Osteocyte (in vitro differentiated cells): ENCODE measurements at places on chromosomes 11 and 22. TPM values are rescaled to one million over a fixed set of nuclear protein-coding genes. Genes with fewer than 3 reads are reported as not detected.

SREBF2 gene
- 114 and 119 TPM in 2 replicates for total RNA-seq

TRPC6 gene
- total RNA-seq, result 40.7 and 43.8 TPM in 2 replicates

IGLL5 gene
- total RNA-seq, result not detected in 2 replicates

AKIP1 gene
- total RNA-seq, result 28.8 and 32.6 TPM in 2 replicates

LIN7C gene
- total RNA-seq, result 20.3 and 21.8 TPM in 2 replicates

KRTAP5-10 gene
- 0.30 and 0.31 TPM in 2 replicates for total RNA-seq

- no peaks in the 10 kb centered on the region for H3K4me1 ChIP-seq
- H3K36me3 ChIP-seq, result no peaks in the 10 kb centered on the region
- DNase-seq, result no peak
- no peak overlapping the region for H3K27ac ChIP-seq
- no peak overlapping the region for H3K4me3 ChIP-seq
Observed at GRCh38 chr22:49380828-49381114, 446.9 kb downstream of the BRD1 start.

- no peaks in the 10 kb centered on the region for H3K4me1 ChIP-seq
- peaks cover 8% of the 10 kb centered on the region for H3K27me3 ChIP-seq
- H3K36me3 ChIP-seq, result no peaks in the 10 kb centered on the region
- no peak for DNase-seq
- H3K4me3 ChIP-seq, result no peak overlapping the region
- H3K27ac ChIP-seq, result no peak overlapping the region
Observed at GRCh38 chr11:105357764-105358163, 218.2 kb upstream of the CARD18 start.

DNA sequence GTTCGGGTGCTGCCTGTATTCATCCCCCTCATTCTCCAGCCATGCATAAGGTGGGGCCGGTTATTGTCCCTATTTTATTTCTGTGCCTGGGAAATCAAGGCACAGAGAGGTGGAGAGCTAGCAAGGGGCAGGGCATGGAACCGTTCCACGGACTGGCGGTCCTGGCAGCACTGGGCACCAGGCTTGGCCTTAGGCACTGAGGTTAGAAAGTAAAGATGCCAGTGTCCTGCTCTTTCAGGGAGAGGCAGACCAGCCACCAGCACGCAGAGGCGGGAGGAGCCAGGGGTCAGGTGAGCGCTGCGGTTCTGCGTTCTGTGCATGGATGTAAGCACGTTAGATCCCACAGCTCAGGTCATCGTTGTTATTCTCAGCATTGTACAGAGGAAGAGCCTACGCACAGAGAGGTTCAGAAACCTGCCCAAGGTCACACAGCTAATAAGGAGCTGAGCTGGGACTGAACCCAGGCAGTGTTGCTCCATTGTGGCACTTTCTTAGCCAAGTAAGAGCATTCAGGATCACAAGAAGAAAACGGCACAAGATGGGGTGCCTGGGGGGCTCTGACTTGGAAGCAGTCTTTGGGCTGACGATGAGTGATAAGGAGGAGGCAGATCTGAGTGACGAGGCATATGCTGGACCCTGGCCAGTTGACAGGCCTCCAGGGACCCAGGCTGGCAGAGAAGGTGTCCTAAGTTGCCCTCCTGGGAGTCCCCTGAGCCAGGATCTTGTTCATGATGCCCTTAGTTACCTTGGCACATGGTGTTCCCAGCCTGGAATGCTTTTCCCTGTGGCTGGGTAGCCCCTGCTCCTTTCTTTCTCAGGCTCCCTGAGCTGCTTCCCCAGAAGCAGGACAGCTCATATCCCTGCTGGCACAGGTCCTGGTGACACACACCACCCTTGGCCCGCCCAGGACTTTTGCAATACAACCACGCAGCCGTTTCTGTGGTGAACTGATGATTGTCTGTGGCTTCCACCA lies 41.1 kb downstream of the OSBPL5 start:
- no peak overlapping the region for H3K27ac ChIP-seq
- no peaks in the 10 kb centered on the region for H3K27me3 ChIP-seq
- peaks cover 8% of the 10 kb centered on the region for H3K36me3 ChIP-seq
- H3K4me1 ChIP-seq, result peaks cover 6% of the 10 kb centered on the region
- no peak for DNase-seq

- H3K4me3 ChIP-seq, result no peak overlapping the region
- no peaks in the 10 kb centered on the region for H3K36me3 ChIP-seq
- peaks cover 16% of the 10 kb centered on the region for H3K4me1 ChIP-seq
- no peak overlapping the region for H3K27ac ChIP-seq
- no peaks in the 10 kb centered on the region for H3K27me3 ChIP-seq
Observed at GRCh38 chr11:64842851-64843685, 1.4 kb downstream of the CDC42BPG start.

- no peaks in the 10 kb centered on the region for H3K4me1 ChIP-seq
- H3K27ac ChIP-seq, result no peak overlapping the region
- no peaks in the 10 kb centered on the region for H3K36me3 ChIP-seq
- H3K4me3 ChIP-seq, result no peak overlapping the region
- DNase-seq, result no peak
- H3K27me3 ChIP-seq, result no peaks in the 10 kb centered on the region
Observed at GRCh38 chr11:90438069-90438468, 215.2 kb upstream of the CHORDC1 start.

DNA sequence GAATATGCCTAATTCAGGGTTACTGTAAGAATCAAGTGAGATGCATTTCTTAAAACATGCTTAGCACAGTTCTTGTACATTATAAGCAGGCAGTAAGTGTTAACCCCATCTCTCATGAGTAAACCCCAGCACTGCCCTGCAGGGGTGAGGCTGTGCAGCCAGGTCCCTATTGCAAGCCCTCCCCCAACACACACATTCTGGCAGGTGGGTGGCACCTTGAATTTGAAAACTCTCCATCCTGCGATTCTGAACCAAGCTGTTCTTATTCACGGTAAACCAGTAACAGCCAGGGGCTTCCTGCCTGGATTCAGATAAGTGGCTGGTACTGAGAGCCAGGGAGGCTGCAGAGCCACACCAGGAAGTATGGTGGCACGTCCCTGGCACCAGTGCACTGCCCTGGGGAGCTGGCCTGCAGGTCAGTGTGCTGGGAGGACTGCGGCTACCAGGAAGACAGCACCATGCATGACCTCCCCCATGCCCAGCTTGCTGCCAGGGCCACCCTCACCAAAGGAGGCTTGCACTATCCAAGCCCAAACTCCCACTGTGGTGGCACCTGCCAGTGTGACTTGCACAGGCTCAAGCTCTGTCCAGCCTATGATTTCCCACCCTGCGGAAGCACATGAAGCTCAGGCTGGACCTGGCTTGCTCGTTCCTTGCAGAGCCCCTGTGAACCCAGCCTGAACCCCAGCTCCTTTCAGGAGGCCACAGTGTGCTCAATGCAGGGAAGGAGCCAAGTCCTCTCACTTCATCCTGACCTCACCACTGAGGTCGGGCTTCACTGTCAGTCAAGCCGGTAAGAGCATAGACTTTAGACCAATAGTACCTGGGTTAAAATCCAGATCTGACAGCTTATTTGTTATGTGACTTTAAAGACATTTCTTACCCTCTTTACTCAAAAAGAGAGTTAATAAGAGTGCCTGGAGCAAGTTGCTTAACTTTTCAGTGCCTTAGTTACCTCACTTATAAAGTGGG lies 88.1 kb downstream of the MICAL2 start:
- peaks cover 34% of the 10 kb centered on the region for H3K4me1 ChIP-seq
- no peaks in the 10 kb centered on the region for H3K27me3 ChIP-seq
- no peak for DNase-seq
- H3K4me3 ChIP-seq, result no peak overlapping the region
- no peak overlapping the region for H3K27ac ChIP-seq
- no peaks in the 10 kb centered on the region for H3K36me3 ChIP-seq

DNA sequence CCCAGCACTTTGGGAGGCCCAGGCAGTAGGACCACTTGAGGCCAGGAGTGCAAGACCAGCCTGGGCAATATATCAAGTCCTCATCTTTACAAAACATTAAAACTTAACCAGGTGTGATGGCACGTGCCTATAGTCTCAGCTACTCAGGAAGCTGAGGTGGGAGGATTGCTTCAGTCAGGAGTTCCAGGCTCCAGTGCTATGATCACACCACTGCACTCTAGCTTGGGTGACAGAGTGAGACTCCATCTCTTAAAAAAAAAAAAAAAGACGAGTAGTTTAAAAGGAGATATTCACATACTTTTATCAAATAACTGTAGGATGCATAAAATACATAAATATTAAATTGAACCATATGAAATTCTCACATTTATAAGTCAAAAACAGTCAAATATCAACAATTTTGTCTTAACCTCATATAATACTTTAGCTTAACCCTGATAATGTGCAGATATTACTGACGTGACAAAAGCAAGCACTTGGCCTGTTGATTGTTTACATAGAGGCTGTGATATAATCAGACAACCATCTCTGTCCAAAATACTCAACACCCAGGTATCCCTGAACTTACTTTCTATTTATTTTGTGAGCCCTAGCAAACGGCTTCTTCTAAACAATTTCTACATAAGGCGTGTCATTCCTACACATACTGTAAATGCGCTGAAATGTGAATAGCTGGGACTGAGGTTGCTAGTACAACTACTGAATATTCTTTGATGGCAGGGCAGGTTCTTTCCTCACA lies 57.0 kb downstream of the PRCP start:
- DNase-seq, result no peak
- no peak overlapping the region for H3K27ac ChIP-seq
- no peaks in the 10 kb centered on the region for H3K4me1 ChIP-seq
- H3K4me3 ChIP-seq, result no peak overlapping the region

DNA sequence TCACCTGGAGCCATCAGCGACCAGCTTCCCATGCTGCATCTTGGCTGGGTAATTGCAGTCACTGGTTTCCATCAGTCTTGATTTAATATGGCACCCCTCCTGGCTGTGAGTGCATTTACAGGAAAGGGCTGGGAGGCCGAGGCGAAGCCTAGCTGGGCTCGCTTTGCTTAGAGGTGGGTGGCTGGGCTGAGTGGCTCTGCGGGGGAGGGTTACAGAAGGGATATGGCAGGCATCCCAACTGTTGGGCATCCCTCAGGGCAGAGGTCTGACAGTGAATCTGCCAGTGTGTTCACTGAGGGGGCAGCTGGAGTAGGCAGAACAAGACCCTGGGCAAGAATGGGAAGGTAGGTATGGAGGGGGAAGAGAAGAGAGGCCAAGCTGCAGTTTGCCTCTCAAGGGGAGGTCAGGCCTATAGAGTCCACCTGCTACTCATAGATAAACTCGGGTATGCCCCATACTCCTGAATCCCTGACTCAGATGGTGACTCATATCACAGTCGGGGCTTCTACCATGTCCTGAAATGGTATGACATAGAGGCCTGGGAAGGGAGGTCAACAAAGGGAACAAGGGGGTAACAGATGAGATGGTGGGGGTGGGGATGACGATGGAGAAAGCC lies 77.5 kb upstream of the PHOX2A start:
- H3K4me3 ChIP-seq, result no peak overlapping the region
- peaks cover 10% of the 10 kb centered on the region for H3K36me3 ChIP-seq
- H3K27me3 ChIP-seq, result no peaks in the 10 kb centered on the region
